NCI-H1694 (cell line): ENCODE measurements at places on chromosomes 3 and 15.

- no peak for DNase-seq
Observed at GRCh38 chr3:197239857-197240256, 58.6 kb downstream of the DLG1 start.

DNA sequence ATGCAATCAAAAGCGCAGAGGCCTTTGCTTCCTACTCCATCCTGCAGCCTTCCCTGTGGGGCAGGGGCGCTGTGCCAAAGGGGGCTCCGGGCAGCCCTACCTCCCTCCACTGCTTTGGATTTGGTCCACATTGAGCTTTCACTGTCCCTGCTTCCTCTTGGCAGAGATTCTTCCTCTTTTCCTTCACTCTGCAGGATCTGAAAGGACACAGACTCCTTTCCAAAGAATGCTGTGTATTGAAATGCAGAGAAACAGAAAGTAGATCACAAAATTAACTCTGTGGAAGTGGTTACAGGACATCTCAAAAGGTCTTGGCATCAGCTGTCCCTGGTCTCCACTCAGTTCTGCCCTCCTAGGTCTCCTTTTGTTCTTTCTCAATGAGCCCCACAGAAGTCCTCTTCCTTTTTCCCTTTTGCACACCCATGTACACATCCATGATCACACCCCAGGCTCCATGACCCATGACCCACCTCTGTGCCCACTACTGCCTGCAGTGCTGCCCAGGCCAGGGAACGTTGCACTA, 64.1 kb downstream of the CCR1 start:
- DNase-seq, result no peak

DNA sequence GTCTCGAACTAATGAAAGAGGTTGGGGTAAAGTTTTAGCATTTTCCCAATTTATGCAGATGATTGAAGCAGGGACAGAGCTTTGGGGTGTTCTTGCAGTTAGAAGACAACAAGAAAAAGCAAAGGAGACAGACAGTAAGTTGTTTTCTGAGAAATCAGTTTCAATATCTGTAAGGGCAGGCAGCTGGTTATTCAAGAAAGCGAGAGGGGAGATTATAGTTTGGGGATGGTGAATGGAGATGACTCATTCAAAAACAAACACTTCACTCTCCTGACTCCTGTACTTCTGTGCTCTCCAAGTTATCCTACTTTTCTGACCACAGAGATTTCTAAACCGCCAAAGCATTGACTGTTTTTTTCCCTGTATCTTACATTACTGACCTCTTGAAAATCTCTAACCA, 352.0 kb downstream of the GAP43 start:
- DNase-seq, result no peak

DNA sequence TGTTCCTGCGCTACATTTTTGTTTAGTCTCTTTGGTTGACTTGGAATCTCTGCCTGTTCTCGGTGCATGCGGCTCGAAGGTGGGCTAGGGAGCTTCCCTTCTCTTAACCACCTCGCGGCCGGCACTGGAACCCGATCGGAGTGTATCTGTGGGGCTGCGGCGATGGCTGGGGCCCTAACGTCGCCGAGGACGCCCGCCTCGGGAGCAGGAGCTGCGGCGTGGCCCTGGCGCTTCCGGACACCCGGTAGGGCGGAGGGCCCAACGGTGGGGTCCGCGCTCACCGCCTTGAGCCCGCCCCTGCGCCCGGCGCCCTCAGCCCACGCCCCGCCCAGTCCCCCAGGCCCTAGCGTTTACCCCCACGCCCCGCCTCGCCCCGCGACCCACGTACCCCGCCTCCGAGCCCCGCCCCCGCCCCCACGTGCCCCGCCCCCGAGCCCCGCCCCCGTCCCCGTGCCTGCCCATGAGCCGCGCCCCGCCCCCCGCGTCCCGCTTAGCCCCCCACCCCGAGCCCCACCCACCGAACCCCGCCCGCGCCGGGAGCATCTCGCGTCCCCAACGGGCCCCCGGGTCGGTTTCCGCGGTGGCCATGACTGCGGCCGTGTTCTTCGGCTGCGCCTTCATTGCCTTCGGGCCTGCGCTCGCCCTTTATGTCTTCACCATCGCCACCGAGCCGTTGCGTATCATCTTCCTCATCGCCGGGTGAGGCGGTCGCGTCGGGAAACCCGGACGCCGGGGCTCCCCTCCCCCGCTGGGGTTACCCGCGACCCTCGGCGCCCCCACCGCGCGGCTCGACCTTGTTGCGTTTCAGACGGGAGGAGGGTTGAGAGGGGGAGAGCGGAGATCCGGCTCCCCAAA, at the start of gene APH1B:
APH1B (plus strand) TSS at position 568 of the 855 bp plus-strand sequence; CDS start at position 587, 19 bp downstream.
- DNase-seq, result peak; percentile 35

- no peak for DNase-seq
Observed at GRCh38 chr3:99869621-99870020, 52.0 kb downstream of the CMSS1 start.

DNA sequence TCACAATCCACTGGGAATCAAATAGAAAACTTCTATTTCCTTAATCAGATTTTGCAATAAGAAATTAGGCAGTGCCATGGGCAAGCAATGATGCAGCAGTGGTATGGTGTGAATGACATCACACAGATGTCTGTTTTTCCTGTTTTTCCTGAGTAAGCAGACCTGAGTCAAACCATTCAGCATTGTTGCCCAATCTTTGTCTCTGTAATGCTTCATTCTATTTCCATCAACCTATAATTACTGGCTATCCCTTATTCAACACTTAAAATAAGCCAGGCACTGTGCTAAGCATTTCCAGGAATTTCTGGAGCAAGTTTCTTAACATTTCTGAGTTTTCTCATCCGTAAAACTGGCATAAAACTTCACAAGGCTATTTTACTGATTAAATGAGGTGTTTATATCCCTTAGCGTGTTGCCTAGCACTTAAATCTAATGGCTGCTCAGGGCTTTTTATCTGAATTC, 11.3 kb upstream of the OXSR1 start:
- DNase-seq, result no peak

- DNase-seq, result no peak
Observed at GRCh38 chr3:18423401-18424212, 1.5 kb downstream of the SATB1 start.
